HTR-8/SVneo (cell line): ENCODE measurements at places on chromosomes 13 and 19.

DNA sequence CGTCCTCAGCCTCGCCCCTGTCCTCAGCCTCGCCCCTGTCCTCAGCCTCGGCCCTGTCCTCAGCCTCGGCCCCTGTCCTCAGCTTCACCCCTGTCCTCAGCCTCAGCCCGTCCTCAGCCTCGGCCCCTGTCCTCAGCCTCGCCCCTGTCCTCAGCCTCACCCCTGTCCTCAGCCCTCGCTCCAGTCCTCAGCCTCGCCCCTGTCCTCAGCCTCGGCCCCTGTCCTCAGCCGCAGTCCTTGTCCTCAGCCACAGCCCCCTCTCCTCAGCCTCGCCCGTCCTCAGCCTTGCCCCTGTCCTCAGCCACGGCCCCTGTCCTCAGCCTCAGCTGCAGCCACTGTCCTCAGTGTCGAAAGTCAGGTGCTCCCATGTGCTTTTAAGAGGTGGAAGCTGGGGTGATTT lies 10.5 kb downstream of the C13orf46 start:
- no peak for DNase-seq

DNA sequence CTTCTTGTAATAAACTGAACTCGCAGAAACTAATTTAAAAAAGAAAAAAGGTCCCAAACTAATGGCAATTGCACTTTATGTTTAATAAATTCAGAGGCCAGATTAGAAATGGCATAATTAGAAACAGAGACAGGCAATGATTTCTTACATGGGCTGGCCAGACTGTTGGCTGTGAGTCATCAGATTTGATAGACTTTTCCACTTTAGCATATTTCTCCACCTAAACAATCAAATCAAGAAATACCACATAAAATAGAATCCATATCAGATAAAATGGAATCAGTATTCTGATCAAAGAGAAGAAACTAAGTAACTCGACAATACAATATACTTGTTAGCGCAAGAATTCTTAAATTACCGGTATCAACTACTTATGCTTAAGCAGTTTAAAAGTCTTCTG lies 29.0 kb downstream of the EXOSC8 start:
- no peak for DNase-seq

DNA sequence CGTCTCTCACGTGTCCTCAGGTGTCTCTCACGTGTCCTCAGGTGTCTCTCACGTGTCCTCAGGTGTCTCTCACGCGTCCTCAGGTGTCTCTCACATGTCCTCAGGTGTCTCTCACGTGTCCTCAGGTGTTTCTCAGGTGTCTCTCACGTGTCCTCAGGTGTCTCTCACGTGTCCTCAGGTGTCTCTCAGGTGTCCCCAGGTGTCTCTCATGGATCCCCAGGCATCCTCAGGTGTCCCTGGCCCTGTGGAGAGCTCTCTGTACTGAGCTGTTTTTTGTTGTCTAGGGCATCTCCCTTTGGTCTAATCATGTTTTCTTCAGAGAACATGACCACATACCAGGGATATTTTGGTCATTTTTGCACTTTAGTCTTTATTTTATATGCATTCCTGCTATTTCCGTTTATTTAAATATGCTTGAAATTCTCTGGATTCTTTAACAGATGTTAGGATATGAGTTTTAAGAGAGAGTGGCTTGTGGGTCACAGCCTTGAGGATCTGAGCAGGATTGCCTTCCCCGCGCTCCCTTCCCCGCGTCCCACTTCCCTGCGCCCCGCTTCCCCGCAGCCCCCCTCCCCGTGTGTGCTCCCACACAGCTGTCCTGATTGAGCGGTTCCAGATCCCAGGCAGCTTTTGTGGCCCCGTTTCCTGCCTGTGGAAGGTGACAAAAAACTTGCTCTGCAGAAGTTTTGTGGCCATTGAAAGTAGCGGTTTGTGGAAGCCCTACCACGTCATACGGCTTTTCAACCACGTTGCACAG lies 31.9 kb downstream of the ATP4B start:
- DNase-seq, result peak; percentile 36

GRCh38 chr19:8826371-8826770 lies 5.7 kb downstream of the ZNF558 start:
- DNase-seq, result no peak

DNA sequence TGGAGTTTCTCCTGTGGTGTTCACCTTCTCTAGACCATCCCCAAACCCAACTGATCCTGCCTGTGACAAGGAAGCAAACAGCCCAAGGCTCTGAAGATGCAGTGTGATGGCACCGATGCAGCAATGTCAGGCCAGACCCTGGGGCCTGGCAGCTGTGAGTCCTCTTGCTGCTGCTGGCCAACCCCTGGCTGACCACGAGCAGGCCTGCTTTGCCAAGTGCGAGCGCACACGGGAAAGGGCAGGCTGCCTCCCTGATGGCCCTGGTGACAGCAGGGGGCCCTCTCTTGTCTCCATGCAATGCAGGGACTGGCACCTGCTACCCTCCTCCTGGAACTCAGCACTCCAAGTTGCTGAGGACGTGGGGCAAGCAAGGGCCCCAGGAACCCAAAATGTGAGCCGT lies 5.4 kb upstream of the VSTM2B start:
- no peak for DNase-seq

- no peak for DNase-seq
These were observed 4.1 kb downstream of the SPACA6 start for GRCh38 chr19:51697169-51697776.
